NCI-H1694 treated with DMSO at 0.1 percent for 48 hours (cell line): ENCODE measurements at places on chromosomes 5 and 9.

- DNase-seq: no peak
Observed at GRCh38 chr5:170341545-170341944, 44.0 kb upstream of the LCP2 start.

GRCh38 chr9:84997472-84997871, 327.9 kb downstream of the NTRK2 start:
- no peak for DNase-seq

DNA sequence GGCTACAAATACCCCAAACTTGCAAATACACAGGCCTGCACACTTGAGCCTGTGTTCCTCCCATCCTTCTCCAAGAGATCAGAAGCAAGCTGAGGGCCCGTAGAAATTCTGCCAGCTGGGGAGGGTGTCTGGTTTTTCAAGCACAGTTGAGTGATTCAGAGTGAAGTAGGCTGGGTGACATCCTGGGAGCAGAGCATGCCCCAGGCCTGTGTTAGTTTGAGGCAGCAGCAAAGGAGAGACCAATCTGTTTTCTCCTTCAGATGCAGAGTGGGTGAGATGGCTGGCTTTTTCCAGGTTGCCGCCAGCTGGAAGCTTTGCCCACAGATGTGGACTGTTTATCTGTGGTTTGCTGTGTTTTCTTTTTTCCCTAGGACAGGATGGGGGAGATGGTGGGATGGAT, 63.1 kb downstream of the RCL1 start:
- DNase-seq: no peak

- no peak for DNase-seq
Observed at GRCh38 chr9:126698251-126698650, 84.5 kb downstream of the LMX1B start.

DNA sequence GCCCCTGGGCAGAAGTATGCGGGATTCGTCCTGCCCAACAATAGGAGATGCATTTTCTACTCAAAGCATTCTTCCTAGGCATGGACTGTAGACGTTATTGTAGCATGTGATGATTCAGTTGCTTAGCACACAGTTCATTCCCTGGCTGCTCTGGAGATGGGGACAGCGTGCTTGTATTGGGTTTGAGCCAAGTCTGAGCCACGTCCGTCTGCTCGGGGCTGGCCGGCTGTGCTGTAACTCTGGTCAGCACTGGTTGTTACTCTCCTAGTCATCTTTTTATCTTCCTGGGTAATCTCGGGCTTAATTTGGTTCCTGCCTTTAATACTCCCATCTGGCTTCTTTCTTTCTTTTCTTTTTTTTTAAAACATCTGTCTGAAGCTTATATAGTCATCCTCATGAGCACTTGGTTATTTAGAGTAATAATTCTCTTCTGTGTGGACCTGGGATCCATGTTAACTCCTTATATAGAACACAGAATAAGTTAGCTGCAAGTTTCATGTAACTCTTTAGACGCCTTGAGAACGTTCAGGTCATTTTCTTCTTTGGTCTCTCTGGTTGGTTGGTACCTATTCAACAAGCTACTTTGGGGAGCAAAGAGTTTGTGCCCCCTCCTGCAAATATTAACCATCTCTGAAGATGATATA, 118.8 kb upstream of the RPS23 start:
- no peak for DNase-seq

GRCh38 chr5:55520117-55520839, 14.5 kb downstream of the PLPP1 start:
- no peak for DNase-seq

DNA sequence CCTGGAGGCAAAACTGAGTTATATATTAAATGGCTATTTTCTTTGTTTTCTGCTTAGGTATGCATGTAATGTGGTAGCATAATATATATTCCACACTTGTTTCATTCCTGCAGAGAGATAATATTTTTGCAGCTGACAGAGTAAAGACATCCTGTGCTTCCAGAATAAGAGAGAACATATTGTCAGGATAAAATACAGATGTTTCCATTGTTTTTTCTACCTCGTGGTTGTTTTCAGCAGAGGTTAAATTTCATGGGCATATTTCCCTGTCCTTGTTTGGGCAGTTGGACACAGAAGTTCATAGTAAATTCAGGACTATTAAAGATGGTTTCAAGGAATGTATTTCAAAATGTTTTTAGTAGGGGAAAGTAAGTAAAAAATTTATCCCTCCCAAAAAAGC, 47.6 kb upstream of the MEGF10 start:
- no peak for DNase-seq

DNA sequence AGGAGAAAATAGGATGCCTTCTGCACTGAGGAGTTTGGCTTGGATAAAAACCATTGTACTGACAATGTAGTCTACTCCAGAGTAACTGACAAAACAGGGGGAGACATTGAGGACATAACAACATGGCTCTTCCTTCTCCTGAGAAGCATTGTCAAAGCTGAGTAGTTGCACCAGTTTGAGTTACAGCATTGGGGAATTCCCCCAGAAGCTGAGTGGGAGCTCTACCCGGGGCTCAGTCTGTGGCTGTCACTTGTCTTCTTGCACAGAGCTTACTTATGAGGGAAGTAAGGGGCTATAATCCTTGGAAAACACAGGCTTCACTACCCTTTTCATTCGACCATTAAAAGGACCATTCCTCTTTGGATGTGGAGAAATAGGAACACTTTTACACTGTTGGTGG, 21.2 kb downstream of the HSPB3 start:
- DNase-seq: no peak

GRCh38 chr5:159216454-159216853, 7.1 kb upstream of the RNF145 start:
- DNase-seq: no peak

DNA sequence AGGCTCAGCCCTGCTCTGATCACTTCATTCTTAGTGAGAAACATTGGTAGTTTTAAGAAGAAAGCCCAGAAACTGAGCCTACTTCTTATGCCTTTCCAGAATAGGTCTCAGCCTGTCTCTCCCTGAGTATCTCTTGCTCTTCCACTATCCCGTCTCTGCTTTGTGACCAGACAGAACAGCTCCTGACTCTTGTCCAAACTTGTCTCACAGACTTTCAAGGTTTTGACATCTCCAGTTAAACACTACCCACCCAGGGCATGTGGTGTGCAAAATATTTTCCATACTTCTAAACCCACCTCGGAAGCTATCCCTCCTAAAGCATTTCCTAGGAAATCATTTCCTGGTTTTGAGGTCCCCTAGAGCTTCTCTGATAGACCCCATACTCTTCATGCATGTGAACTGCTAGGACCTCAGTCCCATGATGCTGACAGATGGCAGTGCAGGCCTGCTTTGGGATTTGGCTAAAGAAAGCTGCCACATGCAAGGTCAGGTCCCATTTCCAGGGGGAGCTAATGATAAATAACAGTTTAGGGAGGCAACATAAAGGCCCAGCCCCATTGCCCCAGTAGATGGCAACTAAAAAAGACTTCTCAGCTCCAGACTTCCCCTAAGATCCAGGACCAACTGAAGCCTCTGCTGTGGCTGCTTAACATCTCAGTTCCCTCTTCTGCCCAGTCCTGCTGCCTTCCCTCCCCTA, 211.5 kb downstream of the MED10 start:
- no peak for DNase-seq

DNA sequence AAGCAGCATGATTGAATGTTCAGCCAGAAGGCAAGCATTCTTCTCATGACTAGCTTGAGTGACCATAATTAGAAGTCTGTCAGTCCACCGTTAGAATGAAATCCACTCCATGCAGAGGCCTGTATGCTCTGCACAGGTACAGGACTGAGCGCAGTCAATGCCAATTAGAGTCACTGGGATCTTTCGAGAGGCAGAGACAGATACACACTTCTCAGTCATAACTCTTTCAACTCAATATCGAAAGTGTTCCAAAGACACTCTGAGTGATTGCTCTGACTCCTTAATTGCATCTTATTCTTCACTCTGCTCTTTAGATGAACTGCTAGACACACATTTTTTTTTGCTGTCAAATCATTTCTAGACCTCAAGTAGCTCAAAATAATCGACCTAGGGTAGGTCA, 203.6 kb downstream of the GABRB2 start:
- DNase-seq: no peak

- DNase-seq: no peak
Observed at GRCh38 chr5:107894361-107894760, 223.6 kb upstream of the EFNA5 start.

DNA sequence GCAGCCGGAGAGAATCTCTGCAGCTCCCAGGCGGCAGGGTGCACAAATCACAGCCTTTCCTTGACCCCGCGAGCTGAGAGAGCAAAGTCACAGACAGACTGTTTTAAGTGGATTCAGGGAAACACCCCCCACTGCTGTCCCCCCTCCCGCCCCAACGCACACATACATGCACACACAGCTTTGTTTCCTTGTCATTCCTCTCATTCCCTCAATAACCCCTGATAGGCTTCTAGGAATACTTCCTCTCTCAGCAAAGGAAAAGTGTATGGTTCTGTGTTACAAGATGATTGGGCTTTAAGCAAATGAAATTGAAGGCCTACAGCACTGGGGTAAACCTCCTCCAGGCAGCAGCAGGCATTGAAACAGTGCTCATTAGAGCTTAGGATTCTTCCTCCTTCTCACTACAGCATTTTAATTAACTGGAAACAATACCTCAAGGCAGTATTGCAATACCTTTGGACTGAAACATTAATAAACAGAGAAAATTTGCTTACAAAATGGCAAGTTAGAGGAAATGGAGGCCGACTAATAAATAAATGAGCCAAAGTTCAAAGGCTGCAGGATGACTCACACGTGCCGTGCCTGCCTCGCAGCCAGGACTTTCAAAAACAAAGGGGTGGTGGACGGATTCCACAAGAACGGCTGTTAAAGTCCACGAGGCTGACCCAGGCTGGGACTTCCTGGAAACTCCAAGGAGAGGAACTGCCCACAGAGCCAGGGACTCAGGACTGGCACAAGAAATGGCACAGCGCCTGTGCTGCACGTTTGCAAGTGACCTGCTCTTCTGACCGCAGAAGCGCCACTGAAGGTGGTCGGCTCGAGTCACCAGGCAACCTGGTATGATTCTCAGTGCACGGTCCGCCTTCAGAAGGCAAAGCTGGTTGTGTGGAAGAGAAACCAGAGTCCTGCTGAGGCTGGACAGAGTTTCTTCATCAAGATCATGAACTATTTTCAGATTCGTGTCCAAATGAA, 236.2 kb downstream of the SYK start:
- no peak for DNase-seq

GRCh38 chr9:8364026-8364752, 564.6 kb upstream of the DMAC1 start:
- DNase-seq: no peak

- no peak for DNase-seq
Observed at GRCh38 chr5:169606279-169606678, 22.7 kb downstream of the SPDL1 start.

GRCh38 chr5:72234265-72234700, 85.8 kb downstream of the MRPS27 start:
- no peak for DNase-seq

DNA sequence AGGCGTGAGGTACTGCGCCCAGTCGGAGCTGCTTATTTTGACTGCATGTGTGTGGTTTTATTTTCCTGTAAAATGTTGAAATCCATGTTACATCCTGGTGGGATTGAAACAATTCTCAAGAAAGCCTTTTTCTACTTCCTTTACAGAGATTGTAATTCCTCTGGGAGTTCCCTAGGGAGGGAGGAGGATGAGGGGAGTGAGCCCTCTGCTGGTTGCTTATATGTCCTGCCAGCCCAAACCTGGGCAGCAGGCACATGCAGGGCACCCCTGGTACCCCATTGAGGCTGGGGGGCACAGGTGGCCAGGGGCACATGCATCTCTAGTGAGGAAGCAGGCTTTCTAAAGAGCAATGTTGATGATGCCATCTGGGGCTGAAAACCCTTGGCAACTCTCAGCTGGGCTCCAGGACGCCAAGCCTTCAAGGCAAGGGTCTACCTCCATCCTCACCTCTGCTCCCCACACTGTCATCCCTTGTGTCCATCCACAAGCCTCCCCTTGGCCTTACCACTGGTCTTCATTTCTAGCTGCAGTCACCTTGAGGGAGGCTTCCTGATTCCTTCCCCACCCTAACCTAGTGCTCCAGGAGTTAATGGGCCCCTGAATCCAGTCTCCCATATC, 84.7 kb upstream of the TNFSF8 start:
- peak; percentile 1 for DNase-seq

GRCh38 chr5:171484460-171484899, 65.0 kb downstream of the FGF18 start:
- DNase-seq: peak; percentile 2

- DNase-seq: no peak
Observed at GRCh38 chr9:75664597-75664996, 225.9 kb upstream of the PCSK5 start.

- no peak for DNase-seq
Observed at GRCh38 chr5:150503977-150504620, 3.8 kb upstream of the NDST1 start.

- DNase-seq: no peak
Observed at GRCh38 chr5:13640270-13640669, 304.2 kb downstream of the DNAH5 start.

GRCh38 chr9:127166651-127167524, 44.5 kb upstream of the ANGPTL2 start:
- no peak for DNase-seq

GRCh38 chr9:108549184-108549583, 306.6 kb downstream of the ACTL7B start:
- DNase-seq: no peak

GRCh38 chr5:18393565-18394442, 759.5 kb downstream of the TAF11L14 start:
- peak; percentile 37 for DNase-seq
